ENCODE measurements at places on chromosomes 2 and 18.

GRCh38 chr2:14516844-14517243, 115.7 kb upstream of the LRATD1 start:
- peak; percentile 96 for DNase-seq

GRCh38 chr2:230153390-230153976, 66.3 kb downstream of the SP110 start:
- DNase-seq, result no peak

GRCh38 chr2:58207189-58207588, 33.9 kb downstream of the FANCL start:
- DNase-seq, result no peak

DNA sequence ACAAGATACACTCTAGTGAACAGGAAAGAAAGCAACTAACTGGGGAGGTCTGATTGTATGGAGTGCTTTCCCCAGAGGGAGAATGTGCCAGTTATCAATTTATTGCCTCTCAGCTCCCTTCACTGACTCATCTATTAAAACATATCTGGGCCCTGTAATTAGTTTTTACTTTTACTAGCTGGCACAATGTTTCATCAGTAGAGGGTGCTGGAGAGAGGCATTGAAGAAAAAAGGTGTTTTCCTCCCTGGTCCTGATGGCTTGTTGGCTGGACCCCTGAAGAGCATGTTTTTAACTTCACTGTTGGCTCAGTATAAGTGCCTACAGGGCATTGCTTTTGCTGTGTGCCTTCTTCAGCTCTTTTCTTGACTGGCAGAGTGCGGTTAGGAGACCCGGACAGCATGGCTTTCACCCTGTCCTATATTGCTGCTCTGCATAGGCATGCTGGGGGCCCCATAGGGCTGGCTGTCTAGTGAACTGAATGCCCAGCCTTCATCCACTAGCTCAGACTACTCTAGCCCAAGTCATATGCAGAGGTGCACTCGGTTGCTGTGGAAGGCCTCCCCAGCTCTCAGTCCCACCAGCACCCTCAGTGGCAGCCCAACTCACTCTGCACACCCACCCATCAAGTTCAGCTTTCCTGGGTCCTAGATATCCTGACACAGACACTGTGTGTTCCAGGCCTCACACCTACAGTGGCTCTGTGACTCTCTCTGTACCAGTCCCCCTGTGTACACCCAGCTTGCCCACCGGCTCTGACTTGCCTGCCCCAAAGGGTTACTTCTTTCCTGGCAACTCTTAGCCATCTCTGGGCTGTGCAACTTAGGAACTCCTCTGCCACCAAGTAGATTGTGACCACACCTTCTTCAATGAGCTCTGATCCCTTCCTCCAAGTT, 62.3 kb upstream of the ACYP2 start:
- DNase-seq, result peak; percentile 44

GRCh38 chr2:121099329-121100290, 185.4 kb downstream of the TFCP2L1 start:
- no peak for DNase-seq

GRCh38 chr18:46536215-46536874, 120.7 kb downstream of the LOXHD1 start:
- DNase-seq, result peak; percentile 17

DNA sequence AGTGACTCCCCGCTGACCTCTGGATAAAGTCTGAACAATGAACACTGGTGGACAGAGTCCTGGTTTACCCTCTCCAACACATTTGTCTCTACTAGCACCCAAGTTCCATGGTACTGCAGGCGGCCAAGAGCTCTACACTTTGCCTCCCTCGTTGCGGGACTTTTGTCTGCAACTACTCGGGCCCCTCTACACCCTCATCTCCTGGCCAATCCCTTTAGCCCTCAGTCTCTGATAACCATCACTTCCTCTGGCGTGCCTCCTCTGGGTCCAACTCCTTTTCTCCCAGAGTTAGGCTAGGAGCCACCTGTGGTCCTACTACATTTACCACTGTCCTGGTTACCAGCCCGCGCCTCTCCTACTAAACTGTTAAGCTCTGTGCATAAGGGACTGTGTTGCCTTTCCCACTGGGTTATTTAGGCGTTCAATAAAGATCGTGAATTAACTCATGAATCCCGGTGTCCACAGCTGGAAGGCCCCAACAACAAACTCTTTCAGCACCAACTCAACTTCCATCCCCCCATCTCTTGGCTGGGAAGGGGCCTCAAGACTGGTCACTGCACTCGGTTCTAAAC, 757 bp downstream of the HDHD2 start:
- DNase-seq, result peak; percentile 7

GRCh38 chr2:195861821-195862220, 204.8 kb downstream of the SLC39A10 start:
- DNase-seq, result peak; percentile 71

DNA sequence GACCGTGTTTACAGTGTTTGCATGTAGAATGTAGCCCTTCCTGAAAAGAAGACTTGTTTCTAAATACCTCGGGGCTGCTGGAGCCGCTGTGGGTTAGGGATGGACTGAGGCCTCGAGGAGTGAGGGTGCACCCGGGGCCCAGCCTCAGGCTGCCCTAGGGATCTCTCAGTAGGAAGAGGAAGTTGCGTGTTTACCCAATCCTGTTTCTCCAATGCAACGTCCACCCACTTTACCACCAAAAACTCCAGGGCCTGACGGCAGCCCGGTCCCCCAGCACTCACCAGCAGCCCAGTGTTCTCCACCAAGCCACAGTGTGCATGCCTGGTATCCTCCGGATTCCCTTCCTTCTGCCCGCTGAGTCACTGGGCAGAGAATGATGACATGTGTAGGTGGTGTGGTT, 255.8 kb downstream of the GLI2 start:
- no peak for DNase-seq

- no peak for DNase-seq
Observed at GRCh38 chr18:44799382-44799906, 118.8 kb downstream of the SETBP1 start.

DNA sequence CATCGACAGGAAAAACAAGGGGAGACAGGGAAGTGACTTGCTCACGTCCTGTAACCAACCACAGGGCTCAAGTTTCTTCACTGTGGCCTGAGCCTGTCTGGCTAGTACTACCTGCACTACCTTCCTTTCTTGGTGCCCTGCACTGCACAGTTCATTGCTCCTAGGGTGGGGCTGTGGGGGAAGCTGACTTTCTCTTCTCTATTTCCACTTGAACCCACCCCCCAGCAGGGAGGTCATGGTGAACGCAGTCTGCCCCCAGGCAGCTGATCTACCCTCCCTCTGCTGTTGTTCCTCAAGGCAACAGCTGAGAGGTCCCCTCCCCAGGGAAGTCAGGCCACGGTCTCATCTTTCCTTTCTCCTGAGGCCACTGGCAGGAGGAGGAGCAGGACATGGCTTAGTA, 532.1 kb downstream of the SOX11 start:
- no peak for DNase-seq

DNA sequence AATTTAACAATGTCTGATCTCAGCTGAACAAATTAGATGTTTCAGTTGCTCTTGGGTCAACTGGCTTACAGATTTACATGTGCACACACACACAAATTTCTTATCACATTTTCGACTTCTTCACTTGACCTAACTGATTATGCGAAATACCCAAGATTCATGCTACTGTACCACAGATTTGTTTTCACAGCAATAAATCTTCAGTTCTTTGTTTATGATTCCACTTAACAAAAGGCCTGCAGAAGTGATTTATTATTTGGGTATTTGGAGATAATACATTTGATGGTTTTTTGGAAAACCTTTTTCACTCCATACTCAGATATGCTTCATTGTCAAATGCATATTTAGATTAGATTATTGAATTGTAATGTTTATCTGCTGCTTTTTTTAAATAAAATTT, 129.0 kb downstream of the GALNT1 start:
- no peak for DNase-seq

DNA sequence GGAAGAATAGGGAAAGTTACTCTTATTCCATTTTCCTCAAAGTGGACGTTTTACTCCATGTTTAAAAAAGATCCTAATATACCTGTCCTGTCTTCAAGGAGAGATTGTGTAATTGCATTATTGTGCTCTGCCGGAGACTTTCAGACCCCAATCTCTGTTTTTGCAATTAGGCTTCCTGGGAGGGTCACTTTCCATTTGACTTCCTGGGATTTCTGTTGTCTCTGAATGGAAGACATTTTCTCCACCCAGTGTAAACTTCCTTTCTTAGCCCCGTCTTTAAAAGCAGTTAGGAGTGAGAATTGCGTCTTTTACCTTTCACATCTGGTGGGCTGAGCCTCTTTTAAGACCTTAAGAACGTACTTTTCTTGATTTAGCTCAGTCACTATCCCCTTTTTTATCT, 63.0 kb downstream of the ZNF532 start:
- no peak for DNase-seq

DNA sequence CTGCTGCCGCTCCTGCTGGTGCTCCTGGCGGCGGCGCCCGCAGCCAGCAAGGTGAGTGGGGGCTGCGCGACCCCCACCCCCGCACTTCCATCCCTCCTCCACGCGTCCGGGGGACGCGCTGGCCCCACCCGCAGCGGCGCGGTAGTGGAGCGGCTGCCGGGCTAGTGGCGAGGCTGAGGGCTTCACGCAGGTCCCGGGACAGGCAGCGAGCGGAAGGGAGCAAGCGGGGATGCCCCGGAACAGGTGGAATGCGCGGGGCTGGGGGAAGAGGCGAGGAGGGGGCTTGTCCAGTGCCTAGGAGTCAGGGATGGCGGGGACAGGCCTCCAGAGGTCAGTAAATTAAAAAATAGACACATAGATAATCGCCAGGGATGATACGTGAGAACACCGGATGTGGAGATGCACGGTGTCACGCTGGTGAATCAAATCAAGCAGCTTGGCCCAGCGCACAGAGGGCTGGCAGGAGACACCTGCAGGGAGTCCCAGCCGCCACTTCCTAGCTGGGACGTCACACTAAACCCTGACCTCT, 403 bp downstream of the COL4A3 start:
- no peak for DNase-seq

DNA sequence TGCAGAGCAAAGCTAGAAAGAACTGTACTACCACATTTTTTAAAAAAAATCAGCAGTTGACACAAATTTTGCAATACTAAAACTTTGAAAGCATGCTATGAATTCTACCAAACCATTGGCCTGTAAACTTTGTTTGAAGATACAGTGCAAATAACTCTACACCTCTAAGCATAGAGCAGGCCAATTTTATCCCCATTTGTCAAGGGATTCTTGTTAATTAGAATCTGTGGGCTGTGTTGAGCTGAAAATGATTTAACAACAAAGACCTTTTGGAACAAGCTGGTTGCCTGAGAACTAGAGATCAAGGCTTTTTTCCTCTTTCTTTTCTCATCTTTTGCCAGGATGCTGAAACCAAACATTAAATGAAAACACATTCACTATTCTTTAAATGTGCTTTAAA, 886.0 kb upstream of the CDH2 start:
- DNase-seq, result no peak

Data from fibroblast of mammary gland (primary cell).